ENCODE measurements at places on chromosomes 4 and X. TPM values are rescaled to one million over a fixed set of nuclear protein-coding genes. Genes with fewer than 3 reads are reported as not detected.

The MAGEA1 gene
- not detected for total RNA-seq

The PAGE2 gene
- not detected for total RNA-seq

The LRCH2 gene
- total RNA-seq: 5.8 TPM

The PIR gene
- total RNA-seq: 17.7 TPM

DNA sequence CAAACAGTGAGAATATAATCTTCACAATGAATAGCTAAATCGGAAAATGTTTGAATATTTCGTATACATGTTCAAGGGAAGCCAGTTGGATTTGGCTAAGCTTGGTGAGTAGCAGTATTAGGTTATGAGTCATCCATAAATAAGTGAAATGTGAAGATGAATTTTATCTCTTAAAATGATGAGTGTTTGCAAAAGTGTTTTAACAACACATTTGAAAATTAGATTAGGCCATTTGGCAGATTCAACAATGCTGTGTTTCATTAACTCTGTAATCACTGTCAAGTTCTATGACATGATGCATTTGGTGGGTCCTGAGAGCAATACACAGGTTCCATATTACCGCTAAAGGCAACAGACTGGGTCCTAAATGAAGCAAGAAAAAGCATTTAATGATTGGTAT, 301.9 kb upstream of the PRPS2 start:
- no peak for DNase-seq

- no peak for DNase-seq
These were observed 81.0 kb downstream of the BCOR start for GRCh38 chrX:40016749-40017148.

- DNase-seq: peak; percentile 19
These were observed 74.6 kb upstream of the SH3RF1 start for GRCh38 chr4:169345316-169345721.

DNA sequence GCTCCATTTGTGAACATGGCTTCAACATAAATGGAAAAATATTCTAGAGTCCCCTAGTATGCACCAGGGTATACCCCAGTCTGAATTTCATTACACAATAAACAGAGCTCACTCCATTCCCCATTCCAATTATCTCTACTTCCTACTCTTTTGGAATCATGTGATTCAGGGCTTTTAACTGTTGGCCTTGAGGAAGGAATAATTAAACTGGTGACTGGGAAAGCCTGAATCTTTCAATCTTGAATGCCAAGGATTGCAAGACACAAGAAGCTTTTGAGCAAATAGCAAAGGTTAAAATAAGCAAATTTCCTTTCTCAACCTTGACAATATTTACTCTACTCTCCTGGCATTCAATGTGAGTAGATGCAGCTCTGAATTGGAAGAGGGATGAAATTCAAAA, 77.5 kb upstream of the INPP4B start:
- peak; percentile 30 for DNase-seq

DNA sequence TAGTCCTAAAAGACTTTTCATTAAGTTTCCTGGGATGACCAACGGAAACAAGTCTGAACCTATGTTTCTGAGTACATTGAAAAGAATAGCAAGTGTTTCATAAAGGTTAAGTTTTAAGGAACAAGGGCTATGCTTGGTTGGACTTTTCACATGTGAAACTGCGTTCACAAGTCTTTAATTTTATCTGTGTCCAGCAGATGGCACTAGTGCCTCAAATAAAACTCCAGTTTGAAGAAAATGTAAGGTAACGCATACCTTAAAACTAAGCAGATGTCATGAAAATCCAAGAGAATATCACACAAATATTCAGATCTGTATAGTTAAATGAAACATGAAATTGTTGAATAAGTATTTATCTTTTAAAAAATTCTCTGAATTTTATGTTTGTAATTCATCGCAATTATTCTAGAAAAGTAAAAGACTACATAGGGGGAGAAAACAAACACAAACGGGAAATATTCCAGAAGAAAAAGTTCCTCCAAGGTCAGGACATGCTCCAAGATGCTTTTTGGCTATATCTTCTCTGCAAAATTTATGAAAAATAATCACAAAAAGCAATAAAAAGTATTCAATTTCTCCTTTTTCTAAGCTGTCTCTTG, 89.6 kb upstream of the MAD2L1 start:
- peak; percentile 83 for DNase-seq

GRCh38 chrX:33892670-33893069, 239.4 kb downstream of the FAM47A start:
- no peak for DNase-seq

DNA sequence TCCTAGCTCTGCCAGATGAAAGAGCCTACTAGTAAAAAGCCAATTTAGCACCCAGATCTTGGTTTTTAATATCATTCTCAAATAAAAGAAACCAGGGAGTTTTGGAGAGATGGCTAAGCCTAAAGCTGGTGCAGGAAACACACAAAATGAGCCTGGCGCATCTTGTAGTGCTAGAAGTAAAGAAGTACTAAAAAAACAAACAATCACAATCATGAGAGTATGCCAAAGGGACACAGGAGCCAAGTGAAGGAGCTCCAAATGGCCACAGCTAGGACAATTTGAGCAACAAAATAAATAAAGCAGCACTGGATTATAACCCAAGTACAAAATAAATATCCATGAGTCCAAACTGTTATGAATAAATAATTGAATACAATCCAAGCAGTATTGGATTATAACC, 37.8 kb upstream of the HCCS start:
- no peak for DNase-seq

- peak; percentile 90 for DNase-seq
These were observed 168.6 kb downstream of the NSUN7 start for GRCh38 chr4:40918330-40918729.

Measured in fibroblast of villous mesenchyme (primary cell).